T-helper 17 cell (primary cell): ENCODE measurements at places on chromosomes 3 and 15. TPM values are rescaled to one million over a fixed set of nuclear protein-coding genes. Genes with fewer than 3 reads are reported as not detected.

MEIS2 gene
- not detected for total RNA-seq

DNA sequence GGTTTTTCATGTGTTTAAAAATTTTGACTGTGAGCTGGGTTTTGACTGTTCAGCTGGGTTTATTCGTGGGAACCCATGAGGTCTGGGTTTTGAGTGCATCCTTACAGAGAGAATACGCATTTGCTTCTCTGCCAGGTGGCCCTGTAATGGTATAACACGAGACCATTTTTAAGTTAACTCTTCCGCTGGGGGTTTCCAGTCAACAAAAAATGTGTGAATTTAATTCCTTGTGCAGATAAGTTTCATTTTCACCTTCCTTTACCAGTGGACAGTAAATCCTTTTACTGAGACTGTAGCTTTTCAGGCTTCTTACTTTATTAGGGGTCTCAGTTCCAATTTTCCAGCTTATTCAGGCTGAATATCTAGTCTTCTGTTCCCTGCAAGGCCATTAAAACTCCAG, 149.6 kb downstream of the OPA1 start:
- no peak for DNase-seq

TEX55 gene
- not detected for total RNA-seq

DNA sequence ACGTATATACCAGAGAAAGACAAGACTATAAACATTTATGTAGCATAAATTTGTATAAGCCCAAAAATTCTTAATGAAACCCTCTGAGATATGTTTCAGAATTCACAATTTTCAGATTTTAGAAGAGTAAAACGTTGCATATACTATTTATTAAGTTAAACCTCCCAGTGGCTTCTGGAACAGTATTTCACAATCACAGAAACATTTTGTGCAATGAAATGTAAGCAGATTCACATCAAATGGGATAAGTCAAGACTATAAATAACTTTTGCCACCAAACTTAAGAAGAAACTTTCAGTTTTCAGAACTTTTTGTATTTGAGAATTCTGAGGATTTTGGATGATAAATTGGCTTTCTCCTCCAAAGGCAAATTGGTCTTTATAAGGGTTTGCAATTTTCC, 9.2 kb downstream of the SLTM start:
- no peak for DNase-seq

GRCh38 chr3:127226457-127226856, 33.5 kb downstream of the PRR23E start:
- DNase-seq: no peak

LPP gene
- 94.2 TPM for total RNA-seq

CASR gene
- 1.3 TPM for total RNA-seq

DNA sequence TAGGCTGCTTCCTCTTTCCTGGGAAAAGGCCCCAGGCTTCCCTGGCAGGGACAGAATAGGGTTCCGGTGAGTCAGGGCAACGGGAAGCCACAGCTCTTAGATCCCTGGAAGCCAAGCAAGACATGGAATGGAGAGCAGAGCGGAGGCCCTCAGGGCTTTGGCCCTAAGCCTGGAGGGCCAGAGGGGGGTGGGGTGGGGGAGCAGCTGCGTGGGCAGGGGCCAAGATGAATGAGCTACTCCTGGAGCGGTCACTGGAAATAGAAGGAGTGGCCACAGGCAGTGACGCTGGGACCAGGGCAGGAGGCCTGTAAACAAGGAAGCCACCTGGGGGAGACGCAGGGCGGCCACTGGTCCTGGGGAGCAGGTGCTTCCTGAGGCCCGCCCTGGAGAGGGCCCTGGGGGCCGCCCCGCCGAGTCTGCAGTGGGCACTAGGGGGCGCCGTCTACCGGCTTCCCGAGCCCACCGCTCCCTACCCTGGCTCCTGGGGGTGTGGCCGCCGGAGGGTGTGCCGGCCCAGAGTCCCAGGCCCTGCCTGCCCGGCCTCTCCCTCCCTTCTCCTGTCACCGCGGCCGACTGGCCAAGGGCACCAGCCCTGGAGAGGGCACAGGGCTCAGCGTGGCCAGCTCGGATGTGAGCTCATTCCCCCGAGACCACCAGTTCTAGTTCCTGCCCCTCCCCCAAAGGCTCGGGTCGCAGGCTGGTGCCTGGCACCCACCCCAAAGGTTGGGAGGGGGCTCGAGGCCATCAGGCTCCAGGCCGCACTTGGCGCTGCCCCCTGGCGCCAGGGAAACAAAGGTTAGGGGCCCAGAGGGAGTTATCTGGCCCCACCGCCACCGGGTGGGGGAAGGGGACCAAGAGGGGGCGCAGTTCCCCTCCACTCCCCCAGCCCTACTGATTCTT, 12.1 kb downstream of the VPS18 start:
- DNase-seq: peak; percentile 66

CEMIP gene
- 0.15 TPM for total RNA-seq

- no peak for DNase-seq
Observed at GRCh38 chr3:57279685-57280084, 12.8 kb downstream of the ASB14 start.

DNA sequence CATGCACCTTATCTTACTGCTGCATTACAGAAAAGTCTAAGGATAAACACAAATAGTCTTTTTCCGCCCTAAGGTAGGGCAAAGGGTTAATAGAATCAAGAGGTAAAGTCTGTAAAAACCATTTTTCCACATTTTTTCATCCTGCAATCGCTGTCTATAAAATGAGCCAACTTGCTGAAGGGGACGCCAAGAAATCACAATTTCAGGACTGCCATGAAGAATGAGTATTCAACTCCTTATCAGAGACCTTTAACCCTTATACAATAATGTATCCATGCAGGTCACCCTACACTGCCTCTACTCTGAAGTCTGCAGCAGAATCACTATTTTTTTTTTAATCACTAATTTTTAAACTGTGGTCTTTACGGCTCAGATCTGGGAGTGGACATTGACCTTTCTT, 1.1 kb upstream of the DNAJC13 start:
- DNase-seq: no peak

DNA sequence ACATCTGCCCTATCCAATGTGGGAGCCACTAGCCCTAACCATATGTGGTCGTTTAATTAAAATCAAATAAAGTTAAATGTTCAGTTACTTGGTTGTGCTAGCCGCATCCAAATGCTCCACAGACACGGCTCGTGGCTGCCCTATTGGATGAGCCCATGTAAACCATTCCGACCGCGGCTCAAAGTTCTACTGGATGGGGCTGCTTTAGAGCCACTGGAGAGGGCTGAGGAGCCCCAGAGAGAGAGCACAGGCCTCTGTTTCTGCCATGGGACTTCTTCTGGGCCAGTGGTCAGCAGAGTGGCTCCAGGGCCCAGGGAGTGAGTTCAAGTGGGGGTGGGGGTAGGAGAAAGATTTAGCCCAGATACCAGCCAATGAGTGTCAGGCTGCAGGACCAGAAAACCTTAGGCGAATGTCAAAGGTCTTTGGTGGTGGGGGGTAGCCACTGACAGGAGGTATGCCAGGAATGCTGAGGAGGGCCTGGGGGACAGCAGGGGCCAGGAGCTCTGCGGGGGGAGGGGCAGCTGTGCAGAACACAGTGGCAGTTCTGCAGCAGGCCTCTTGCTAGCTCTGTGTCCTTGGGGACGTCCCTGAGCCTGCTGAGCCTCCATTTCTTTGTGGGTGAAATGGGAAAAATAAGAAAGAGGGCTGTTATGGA, 30.1 kb downstream of the SPSB4 start:
- no peak for DNase-seq

DNA sequence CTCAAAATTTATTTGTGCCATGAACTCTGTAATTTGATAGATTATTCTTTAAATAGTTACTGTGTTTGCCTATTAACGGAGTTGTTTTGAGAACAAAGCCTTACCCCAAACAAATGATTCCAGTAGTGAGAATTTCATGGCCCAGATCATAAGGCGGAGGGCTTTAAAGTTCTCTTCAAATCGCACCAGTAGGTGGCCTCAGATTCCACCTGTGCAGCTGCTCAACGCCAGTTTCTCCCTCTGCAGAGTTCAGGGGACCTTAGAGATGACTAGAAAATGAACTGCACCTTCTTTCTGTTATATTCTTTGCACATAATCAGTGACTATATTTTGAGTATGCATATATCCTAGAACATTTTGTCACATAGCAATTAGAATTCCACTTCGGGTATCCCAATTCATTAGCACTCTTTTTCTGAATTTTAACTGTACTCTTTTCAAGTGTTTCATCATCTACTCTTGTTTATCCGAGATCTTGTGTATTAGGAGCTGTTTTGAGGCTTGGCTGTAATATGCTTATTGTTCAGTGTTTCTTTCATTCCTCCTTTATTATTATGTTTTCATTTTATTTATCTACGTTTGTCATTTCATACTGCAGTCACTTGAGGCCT, 232.6 kb upstream of the CHRM5 start:
- no peak for DNase-seq

GRIP2 gene
- total RNA-seq: 0.10 TPM

PPM1L gene
- 14.6 TPM for total RNA-seq

SLC24A1 gene
- 5.9 TPM for total RNA-seq

GRCh38 chr15:57165992-57166391, 210.3 kb upstream of the CGNL1 start:
- no peak for DNase-seq

- no peak for DNase-seq
Observed at GRCh38 chr3:184343200-184343876, 5.9 kb downstream of the FAM131A start.

DNA sequence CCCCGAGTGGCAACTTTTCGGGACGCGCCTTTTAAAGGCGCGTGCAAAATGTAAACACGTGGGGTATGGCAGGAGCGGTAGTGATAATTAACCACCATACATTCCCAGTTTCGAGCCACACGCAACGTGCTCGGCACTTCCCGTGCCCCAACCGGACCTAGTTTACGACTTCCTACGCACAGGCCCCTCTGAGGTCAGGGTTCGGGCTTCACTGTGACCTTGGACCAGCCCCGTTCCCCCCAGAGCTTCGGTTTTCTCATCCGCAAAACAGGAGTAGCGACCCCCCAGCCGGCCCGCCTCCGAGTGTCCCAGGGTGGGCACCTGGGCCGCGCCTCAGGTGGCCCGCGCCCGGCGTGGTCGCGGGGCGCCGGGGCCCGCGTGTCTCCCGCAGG, 451 bp downstream of the CHCHD4 start:
- DNase-seq: no peak

GRCh38 chr15:31332020-31332680, 5.5 kb downstream of the KLF13 start:
- DNase-seq: no peak

P3H2 gene
- total RNA-seq: not detected
